ENCODE measurements at places on chromosomes 1 and 21.

DNA sequence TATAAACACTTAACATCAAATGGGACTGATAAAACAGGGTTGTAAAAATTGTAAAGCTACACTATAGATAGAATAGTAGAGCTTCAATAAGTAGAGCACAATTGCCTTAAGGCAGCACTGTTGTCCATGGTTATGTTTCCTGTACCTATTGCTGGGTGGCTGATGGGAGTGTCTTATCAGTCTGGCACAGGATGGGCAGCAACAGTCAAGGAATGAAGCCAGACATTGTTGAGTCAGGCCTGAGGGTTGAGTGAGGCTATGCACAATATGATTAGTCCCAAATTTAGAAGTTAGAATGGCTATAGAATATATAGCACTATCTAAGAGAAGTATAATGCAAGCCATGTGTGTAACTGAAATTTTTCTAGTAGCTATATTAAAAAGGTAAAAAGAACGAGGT is 25.0 kb upstream of the CD1D start:
- DNase-seq = no peak

DNA sequence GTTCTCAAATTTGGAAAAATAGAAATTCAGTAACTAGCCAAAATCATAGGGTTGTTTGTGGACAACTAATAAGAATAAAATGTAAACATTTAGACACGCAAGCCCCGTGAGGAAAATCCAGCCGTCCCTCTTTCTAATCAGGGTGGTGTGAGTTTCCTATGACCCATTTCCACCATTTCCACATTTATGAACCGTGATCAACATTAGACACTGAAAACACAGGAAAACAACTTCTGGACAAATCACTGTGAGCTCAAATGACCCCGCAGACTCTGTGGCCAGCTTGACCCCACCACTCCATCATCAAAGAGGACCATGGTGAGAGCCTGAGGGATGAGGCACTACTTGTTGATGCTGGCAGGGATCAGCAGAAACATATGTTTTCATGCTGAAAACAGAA is 101.0 kb downstream of the SIM2 start:
- no peak for DNase-seq

GRCh38 chr1:88742531-88742930 is 58.5 kb downstream of the PKN2 start:
- DNase-seq = no peak

- DNase-seq = no peak
Observed at GRCh38 chr1:85936470-85936869, 220.1 kb downstream of the COL24A1 start.

GRCh38 chr1:202501281-202501680 is 152.8 kb downstream of the PPP1R12B start:
- no peak for DNase-seq

GRCh38 chr1:172826096-172826741 is 167.3 kb downstream of the FASLG start:
- no peak for DNase-seq

DNA sequence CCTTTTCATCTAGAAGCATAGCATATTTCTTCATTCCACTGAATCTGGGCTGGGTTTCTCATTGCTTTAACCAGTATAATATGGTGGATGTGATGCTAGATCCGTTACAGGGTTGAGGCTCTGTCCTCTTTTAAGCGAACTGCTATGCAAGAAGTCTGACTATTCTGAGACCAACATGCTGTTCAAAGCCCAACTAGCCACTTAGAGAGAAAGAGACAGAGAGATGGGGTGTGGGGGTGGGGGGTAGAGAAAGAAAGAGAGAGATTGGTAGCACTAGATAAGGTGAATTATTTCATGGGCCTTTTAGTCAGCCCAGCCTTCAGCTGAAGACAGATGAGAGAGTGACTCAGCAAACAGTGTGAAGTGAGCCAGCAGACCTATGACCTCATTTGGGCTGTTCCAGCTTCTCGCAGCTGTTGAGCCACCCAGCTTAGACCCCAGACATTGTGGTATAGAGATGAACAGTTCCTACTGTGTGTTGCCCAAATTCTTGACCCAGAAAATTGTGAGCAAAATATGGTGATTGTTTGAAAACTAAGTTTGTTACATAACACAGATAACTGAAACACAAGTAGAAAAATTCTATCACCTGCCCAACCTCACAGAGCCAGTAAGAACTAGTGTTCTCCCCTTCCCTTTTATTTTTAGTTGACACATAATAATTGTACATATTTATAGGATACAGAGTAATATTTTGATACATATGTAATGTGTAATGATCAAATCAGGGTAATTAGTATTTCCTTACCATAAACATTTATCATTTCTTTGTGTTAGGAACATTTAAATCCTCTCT is 40.7 kb upstream of the PRKACB start:
- no peak for DNase-seq

DNA sequence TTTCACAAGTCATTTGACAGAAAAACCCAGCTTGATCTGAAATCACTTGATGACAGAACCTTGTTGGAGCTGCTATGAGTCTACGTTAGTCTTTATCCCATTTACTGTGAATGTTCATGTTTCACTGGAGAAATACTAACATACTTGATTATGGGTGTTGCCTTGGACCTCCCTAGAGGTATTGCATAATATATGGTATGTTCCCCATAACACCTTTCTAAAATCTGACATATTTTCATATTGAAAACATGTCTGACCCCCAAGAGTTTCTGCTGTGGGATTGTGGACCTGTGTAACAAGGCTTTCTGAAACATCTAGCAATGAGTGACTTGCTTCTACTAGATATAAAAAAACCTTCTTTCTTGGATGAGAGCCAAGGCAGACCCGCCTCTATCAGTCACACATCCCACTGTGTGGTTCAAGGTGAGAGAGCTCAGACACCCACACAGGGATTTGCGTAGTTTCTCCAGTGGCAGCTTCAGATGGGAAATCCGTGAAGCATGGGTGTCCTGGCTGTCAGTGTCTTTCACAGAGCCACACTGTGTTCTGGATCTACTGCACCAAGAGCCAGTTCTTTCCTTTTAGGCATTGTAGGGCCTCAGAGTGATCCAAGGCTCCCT is 4.6 kb downstream of the NENF start:
- DNase-seq = no peak

GRCh38 chr1:104592926-104593325 is 843.2 kb downstream of the AMY1C start:
- no peak for DNase-seq

GRCh38 chr1:2124446-2125198 is 70.0 kb downstream of the FAAP20 start:
- no peak for DNase-seq

GRCh38 chr21:26432410-26432809 is 140.7 kb downstream of the CYYR1 start:
- no peak for DNase-seq

DNA sequence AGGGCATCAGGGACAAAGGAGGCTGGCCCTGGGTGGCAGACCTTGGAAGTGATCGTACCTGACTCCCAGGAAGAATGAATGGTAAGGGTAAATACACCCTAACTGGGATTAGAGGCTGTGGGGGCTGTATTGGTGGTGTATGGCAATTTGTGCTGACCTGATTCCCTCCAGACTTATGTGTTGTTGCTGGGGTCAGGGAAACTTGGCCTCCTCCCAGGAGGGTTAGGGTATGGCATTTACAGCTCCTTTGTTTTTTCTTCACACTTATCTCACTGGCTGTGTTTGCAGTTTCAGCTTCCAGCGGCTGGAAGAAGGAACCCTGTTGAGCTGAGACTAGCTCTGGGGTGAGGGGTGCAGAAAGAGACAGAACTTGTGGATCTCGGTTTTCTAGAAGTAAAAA is 8.2 kb downstream of the VANGL1 start:
- no peak for DNase-seq
